ENCODE measurements at places on chromosomes 16 and 17.

DNA sequence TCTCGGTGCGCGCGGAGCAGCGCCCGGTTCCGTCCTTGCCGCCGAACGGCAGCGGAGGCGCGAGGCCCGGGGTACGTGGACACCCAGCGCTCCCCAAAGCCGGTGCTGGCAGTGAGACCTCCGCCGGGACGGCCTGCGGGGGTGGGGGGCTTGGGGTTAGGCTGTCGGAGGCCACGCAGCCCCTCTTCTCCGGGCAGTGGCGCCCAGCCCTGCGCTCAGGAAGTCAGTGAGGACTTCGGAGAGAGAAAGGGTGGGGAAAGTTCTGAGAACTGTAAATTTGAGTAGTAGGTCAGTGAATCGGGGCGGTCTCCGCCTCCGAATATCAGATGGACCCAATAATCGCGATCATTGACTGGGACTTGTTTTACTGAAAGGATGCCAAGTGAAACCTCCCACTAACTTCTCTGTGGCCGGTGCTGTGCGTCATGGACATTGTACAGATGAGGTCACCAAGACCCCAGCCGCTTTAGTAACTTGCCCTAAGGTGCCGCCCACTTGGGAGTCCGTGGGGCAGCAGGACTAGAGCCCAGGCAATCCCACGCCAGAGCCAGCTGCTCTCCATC lies 468 bp downstream of the IL4R start:
- peak overlapping the region; percentile 98 for H3K4me3 ChIP-seq
- H3K4me1 ChIP-seq, result peaks cover 82% of the 10 kb centered on the region
- peak overlapping the region; percentile 96 for H3K27ac ChIP-seq
- DNase-seq, result peak; percentile 80
- no peaks in the 10 kb centered on the region for H3K27me3 ChIP-seq
- H3K36me3 ChIP-seq, result peaks cover 44% of the 10 kb centered on the region

DNA sequence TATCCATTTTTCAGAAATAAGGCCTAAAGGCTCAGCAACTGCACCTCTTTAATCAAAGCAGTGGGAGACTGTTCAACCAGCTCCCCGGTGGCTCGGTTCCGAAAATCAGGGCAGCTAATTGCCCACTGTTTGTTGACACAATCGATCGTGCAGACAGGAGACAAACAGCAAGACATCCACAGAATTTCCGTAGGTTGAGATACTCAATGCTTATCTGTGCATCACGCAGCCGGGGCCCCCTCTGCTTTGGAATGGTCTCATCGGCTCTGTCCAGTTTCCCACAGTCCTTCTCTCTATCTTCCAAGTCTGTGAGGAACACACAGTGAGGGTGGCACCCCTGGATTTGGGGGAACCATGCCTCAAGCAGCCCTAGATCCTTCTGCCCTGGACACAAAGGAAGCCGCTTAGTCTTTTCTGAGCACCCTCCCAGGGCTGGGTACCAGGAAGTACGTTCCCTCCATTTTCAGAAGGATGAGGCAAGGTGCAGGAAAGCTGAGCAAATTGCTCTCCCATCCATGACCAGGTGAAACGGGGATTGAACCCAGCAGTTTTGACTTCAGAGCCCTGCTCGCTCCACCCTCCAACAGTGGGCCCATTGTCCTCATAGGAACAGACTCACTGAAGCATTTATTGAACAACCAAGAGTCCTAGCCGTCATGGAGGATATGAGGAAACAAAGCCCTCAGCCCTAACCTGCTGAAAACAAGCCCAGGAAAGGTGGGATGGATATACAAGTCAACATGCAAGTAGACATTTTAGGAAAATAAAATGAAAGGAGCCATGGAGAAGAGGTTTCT lies 70.7 kb downstream of the C16orf95 start:
- no peaks in the 10 kb centered on the region for H3K36me3 ChIP-seq
- no peak for DNase-seq
- no peak overlapping the region for H3K27ac ChIP-seq
- H3K27me3 ChIP-seq, result no peaks in the 10 kb centered on the region
- no peak overlapping the region for H3K4me3 ChIP-seq
- H3K4me1 ChIP-seq, result no peaks in the 10 kb centered on the region

GRCh38 chr17:53270936-53271335 lies 551.8 kb upstream of the KIF2B start:
- DNase-seq, result no peak
- H3K27ac ChIP-seq, result no peak overlapping the region
- no peaks in the 10 kb centered on the region for H3K4me1 ChIP-seq
- H3K4me3 ChIP-seq, result no peak overlapping the region
- no peaks in the 10 kb centered on the region for H3K27me3 ChIP-seq

DNA sequence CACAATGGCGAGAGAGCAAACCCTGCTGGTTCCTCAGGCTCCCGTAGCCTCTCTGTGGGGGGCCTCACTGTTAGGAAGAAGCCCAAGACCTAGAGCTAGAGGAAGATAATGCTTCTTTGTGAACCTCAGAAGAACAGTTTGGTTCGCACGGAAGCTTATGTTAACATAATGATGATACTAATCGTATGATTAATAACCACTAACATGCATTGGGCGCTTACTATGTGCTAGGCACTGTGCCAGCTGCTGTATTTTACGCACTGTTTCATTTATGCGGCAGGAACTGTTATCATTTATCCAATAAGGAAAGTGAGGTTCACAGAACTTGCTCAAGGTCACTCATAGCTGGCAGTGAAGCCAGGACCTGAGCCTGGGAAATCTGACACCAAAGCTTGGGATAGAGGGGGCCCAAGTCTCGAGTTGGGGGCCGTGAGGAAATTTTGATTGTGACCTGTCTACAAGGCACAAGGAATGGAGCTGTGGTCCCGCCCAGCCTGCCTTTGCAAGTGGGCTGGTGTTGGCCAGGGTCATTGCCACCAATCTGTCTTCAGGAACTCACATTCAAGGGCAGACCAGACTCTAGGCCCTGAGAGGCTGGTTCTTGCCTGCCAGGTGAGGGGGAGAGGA lies 6.8 kb downstream of the PRCD start:
- no peak overlapping the region for H3K4me3 ChIP-seq
- H3K27me3 ChIP-seq, result peaks cover 20% of the 10 kb centered on the region
- DNase-seq, result no peak
- H3K4me1 ChIP-seq, result peaks cover 5% of the 10 kb centered on the region
- peaks cover 1% of the 10 kb centered on the region for H3K36me3 ChIP-seq

DNA sequence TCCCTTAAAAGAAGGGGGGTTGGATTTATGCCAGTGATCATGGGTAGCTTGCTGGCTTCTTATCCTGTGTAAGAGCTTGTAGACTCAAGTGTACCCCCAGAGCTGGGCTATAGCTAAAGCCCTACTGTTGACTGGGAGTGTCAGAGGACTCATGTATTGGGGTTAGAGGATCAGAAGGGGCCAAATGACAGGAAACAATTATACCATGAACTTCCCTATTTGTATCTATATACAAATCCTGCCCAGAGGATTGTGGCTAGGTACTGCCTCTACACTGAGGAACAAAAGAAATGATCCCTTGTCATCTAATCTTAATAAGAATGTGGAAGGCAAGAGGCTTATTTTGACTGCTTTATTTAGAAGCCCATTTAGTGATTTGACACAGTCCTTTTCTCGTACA lies 14.3 kb downstream of the ZP2 start:
- peaks cover 17% of the 10 kb centered on the region for H3K27me3 ChIP-seq
- no peaks in the 10 kb centered on the region for H3K36me3 ChIP-seq
- H3K4me1 ChIP-seq, result peaks cover 13% of the 10 kb centered on the region
- H3K27ac ChIP-seq, result no peak overlapping the region
- H3K4me3 ChIP-seq, result no peak overlapping the region

DNA sequence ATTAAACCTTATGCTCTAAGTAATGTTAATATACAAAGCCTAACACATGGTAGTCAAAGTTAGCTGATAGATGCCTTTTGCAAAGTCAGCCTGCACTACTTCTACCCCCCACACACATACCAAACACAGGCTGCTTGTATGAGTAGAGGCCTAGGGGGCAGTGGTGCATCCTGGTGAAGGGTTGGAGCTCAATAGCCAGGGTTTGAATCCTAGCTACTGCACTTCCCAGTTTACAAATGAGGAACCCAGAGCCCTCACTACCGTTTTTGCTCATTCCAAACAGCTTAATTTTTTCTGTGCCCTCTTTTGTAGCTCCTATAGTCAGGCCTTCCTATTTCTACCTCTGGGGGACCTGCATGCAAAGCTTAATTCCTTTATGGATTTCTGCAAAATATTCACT lies 18.9 kb upstream of the HYDIN start:
- no peaks in the 10 kb centered on the region for H3K36me3 ChIP-seq
- H3K4me3 ChIP-seq, result no peak overlapping the region
- H3K4me1 ChIP-seq, result peaks cover 5% of the 10 kb centered on the region
- no peak for DNase-seq

DNA sequence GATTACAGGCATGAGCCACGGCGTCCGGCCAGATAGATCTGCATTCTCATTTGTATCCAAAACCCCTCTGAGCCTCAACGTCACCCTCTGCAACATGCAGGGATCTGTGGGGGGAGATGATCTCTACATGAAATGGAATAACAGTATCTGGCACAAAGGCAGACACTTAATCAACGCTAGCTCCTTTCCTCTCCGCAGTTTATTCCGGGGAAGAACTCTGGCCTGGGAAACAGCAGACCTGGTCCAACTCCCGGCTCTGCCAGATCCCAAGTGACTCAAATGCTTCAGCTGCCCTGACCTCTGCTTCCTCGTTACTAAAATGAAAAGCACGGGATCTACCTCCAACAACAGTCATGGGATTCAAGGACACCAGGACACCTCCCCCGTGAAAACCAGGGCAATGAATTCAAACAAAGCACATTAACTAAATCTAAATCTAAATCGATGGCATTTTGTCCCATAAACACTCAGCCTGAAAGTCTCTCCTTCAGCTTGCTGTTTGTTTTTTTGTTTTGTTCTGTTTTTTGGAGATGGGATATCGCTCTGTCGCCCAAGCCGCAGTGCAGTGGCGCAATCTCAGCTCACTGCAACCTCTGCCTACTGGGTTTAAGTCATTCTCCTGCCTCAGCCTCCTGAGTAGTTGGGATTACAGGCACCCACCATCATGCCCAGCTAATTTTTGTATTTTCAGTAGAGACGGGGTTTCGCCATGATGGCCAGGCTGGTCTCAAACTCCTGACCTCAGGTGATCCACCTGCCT lies 78.2 kb downstream of the NXN start:
- DNase-seq, result no peak
- H3K27ac ChIP-seq, result no peak overlapping the region
- no peak overlapping the region for H3K4me3 ChIP-seq
- H3K36me3 ChIP-seq, result no peaks in the 10 kb centered on the region
- H3K4me1 ChIP-seq, result no peaks in the 10 kb centered on the region
- H3K27me3 ChIP-seq, result peaks cover 67% of the 10 kb centered on the region

DNA sequence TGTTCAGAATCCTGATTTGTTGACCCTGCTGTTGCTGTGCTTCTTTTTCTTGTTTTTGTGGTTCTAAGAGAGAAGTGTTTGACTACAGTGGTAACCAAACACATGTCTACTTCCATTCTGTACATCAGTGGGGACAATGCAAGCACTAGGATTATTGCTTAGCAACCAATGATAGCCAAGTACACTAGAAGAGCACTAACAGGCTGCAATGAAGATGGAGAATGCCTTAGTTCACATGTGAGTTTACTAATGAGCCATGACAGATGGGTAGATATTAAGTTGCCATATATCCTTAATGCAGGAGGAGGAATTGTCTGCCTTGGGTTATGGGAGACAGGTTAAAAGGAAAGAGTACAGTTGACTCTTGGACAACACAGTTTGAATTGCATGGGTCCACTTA lies 8.3 kb downstream of the EFCAB5 start:
- no peak for DNase-seq
- no peaks in the 10 kb centered on the region for H3K27me3 ChIP-seq
- H3K4me1 ChIP-seq, result peaks cover 15% of the 10 kb centered on the region
- H3K4me3 ChIP-seq, result no peak overlapping the region
- no peak overlapping the region for H3K27ac ChIP-seq
- H3K36me3 ChIP-seq, result peaks cover 7% of the 10 kb centered on the region

GRCh38 chr17:13920413-13920812 lies 148.9 kb upstream of the COX10 start:
- DNase-seq, result no peak
- H3K27me3 ChIP-seq, result no peaks in the 10 kb centered on the region
- H3K36me3 ChIP-seq, result peaks cover 2% of the 10 kb centered on the region

- no peaks in the 10 kb centered on the region for H3K27me3 ChIP-seq
- no peak overlapping the region for H3K27ac ChIP-seq
- H3K4me1 ChIP-seq, result no peaks in the 10 kb centered on the region
- DNase-seq, result no peak
Measured at GRCh38 chr16:51880776-51881175, 666.2 kb downstream of the TOX3 start.

DNA sequence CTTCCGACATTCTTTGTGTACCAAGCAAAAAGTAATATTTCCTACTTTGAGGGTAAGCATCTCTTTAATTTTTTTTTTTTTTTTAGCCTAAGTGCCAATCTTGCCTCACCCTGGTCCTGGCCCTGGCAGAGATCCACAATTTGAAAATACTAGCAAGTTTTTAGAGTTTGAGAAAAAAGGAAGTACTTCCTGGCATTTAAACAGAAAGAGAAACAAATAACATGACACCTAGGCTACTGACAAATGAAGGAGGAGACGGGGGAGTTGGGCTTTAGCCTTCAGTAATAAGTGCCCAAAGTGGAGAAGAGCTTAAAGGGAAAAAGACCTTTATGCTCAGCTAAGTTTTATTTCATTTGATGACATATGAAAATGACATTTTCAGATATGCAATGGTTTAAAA lies 92.8 kb downstream of the HS3ST3A1 start:
- H3K27me3 ChIP-seq, result peaks cover 14% of the 10 kb centered on the region
- H3K36me3 ChIP-seq, result no peaks in the 10 kb centered on the region
- no peak overlapping the region for H3K27ac ChIP-seq
- H3K4me1 ChIP-seq, result peaks cover 7% of the 10 kb centered on the region
- DNase-seq, result no peak

DNA sequence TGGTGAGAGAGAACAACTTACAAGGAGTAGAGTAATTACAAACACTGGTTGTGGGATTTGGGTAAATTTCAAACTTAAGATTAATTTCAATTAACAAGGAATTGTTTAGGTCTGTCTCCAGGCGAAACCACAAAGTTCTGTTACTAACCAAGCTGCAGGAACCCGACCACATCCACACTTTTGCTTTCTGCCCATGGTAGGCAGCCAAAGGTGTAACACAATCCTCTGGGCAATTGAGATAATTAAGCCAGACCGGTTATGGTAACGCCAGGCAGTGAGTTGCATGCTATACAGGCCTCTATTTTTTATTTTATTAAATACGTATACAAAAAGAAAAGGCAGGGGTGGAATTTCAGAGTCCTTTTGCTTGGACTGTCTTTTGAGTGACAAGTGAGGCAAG lies 12.0 kb downstream of the KCNJ2 start:
- no peak overlapping the region for H3K27ac ChIP-seq
- no peak for DNase-seq
- peaks cover 4% of the 10 kb centered on the region for H3K27me3 ChIP-seq
- no peak overlapping the region for H3K4me3 ChIP-seq
- H3K36me3 ChIP-seq, result no peaks in the 10 kb centered on the region
- H3K4me1 ChIP-seq, result no peaks in the 10 kb centered on the region

GRCh38 chr16:89607937-89608740 lies 5.3 kb upstream of the DPEP1 start:
- DNase-seq, result no peak
- H3K4me3 ChIP-seq, result no peak overlapping the region

GRCh38 chr17:16243385-16243784 lies 26.4 kb downstream of the PIGL start:
- DNase-seq, result no peak
- H3K27me3 ChIP-seq, result no peaks in the 10 kb centered on the region
- no peak overlapping the region for H3K27ac ChIP-seq
- H3K4me1 ChIP-seq, result peaks cover 3% of the 10 kb centered on the region
- peaks cover 26% of the 10 kb centered on the region for H3K36me3 ChIP-seq

GRCh38 chr17:41642252-41643156 lies 18.1 kb upstream of the KRT17 start:
- H3K27ac ChIP-seq, result no peak overlapping the region
- H3K4me1 ChIP-seq, result no peaks in the 10 kb centered on the region
- H3K27me3 ChIP-seq, result peaks cover 19% of the 10 kb centered on the region
- DNase-seq, result no peak

Measured in stimulated activated naive B cell treated with anti-CD40 and anti-IgM and Interleukin-4, amounts not matched to agents 10 μg/mL and 1 μg/mL and 100 μg/mL, for 72 hours (primary cell).